Stimulated activated CD8-positive, alpha-beta memory T cell treated with anti-CD3 and anti-CD28 coated beads, Interleukin-4, amount 100 ng/mL, for 1 hour (primary cell): ENCODE measurements at places on chromosomes 4 and X.
A peak's percentile ranks its signal among the peaks of the same experiment; 100 is the strongest.

DNA sequence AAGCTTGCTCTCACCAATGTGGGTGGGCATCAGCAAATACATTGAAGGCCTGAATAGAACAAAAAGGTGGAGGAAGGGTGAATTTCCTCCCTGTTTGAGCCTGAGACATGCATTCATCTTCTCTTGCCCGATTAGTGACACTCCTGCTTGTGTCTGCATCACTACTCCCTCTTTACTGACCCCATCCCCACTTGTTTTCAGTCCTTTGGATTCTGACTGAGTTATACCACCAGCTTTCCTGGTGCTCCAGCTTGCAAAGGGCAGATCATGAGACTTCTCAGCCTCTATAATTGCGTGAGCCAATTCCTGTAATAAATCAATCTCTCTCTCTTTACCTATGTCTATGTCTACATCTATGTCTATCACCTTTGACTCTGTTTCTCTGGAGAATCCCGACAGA lies 47.4 kb upstream of the DYNLT3 start:
- DNase-seq = no peak

DNA sequence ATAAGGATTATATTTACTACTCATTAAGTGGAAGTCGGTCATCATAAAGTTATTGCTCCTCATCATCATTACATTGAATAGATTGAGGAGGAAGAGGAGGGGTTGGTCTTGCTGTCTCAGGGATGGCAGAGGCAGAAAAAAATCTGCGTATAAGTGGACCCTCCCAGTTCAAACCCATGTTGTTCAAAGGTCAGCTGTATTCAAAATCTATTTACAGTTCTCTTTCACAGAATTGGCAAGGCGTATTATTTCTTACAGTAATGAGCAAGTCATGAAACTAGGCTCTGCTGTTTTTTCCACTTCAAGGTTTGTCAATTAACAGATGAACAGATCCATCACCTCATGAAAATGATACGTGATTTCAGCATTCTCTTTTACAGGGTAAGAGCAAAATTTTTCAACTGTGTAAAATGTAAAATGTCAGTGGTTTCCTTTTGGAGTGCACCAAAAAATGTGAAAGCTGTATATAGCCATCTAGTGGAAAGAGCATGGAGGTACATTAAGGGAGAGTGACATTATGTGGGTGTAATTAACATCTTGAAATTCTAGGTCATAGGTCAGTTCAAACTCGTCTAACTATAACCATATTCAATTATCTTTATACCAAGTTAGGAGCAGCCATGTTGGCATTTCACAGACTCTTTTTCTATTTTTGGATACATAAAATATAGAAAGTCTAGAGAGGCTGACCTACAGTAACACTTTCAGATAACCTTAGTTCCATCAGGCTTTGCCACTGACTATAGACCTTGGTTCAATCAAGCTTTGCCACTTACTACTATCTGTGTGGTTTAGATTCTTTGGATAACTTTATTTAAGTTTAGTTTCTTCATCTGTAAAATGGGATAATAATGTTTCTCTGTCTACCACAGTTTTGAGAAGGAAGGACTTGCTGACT lies 30.1 kb downstream of the NEIL3 start:
- no peak for DNase-seq

DNA sequence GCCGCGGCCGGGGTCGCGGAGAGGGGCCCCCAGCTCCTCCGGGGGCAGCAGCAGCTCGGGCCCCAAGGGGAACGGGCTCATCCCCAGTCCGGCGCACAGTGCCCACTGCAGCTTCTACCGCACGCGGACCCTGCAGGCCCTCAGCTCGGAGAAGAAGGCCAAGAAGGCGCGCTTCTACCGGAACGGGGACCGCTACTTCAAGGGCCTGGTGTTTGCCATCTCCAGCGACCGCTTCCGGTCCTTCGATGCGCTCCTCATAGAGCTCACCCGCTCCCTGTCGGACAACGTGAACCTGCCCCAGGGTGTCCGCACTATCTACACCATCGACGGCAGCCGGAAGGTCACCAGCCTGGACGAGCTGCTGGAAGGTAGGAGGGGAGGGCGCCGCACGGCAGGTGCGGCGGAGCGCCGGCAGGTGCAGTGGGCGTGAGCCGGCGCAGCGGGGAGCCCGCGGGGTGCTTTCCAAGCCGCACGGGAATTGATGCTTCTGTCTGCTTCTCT lies 886 bp downstream of the DCLK2 start:
- DNase-seq = no peak

DNA sequence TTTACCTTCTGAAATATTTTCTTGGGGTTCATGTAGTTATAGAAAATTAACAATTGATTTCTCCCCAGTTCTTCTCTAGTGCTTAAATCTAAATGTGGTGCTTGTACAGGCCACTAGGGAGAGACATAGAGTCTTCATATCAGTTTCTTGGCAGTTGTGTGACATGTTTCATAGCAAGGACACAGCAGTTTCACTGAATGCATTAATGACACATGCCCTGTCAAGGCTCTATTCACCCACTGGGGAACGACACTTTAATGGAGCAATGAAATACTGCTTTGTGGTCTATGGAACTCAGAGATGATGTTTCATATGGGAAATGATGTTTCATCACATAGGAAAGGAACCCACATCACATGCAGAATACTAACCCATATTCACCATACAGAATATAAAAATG lies 2.8 kb downstream of the VEGFC start:
- DNase-seq = no peak

DNA sequence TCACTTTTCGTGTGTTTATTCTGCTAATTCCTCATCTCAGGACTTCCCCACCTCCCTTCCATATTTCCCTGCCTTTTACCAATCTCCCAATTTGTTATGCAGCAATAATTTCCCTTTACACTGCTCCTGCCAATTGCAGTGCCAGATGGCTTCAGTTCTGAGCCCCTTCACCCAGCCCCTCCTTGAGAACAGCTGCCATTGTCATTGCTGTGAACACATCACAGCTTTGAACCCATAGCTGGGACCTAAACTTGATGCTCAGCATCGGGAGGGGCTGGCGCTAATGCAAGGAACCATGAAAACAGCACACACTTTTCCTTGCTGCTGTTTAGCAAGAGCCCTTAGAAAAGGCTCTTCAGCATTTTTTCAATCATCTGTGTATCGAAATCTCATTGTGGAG lies 104.9 kb downstream of the ALPK1 start:
- DNase-seq = no peak

- DNase-seq = no peak
These were observed 96.6 kb downstream of the STPG2 start for GRCh38 chr4:98046665-98047064.

DNA sequence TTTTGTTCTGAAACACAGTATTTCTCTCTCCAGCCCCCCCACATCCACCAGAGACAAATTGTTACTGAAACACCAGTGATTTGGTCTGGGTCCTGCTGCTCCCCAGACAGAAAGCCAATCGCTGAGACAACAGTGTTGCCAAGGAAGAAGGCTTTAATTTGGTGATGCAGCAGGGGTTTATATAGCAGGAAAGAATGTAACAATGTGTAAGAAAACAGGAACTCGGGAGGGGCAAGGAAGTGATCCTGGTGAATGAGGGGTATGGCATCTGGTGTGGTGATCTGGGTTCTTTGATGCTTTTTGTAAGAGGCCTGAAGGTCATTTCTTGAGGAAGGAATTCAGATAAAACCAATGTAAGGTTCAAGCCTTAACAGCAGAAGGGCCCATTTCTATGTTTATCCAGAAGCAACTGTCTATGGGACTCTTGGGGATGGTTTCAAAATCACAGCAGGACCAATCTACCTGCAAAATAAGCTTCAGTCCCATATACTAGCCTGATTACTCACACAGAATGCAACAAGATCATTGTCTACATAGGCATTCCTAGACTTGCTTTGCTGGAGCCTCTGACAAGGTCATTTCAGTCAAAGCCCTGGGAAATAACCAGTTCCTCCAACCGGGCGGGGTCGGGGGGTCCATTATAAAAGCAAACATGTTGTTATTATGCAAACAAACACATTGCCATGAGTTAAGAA lies 445.2 kb upstream of the ZFP42 start:
- DNase-seq = no peak

GRCh38 chr4:114312338-114312737 lies 286.3 kb upstream of the UGT8 start:
- no peak for DNase-seq

GRCh38 chrX:8424912-8425311 lies 39.7 kb upstream of the VCX3B start:
- DNase-seq = no peak

DNA sequence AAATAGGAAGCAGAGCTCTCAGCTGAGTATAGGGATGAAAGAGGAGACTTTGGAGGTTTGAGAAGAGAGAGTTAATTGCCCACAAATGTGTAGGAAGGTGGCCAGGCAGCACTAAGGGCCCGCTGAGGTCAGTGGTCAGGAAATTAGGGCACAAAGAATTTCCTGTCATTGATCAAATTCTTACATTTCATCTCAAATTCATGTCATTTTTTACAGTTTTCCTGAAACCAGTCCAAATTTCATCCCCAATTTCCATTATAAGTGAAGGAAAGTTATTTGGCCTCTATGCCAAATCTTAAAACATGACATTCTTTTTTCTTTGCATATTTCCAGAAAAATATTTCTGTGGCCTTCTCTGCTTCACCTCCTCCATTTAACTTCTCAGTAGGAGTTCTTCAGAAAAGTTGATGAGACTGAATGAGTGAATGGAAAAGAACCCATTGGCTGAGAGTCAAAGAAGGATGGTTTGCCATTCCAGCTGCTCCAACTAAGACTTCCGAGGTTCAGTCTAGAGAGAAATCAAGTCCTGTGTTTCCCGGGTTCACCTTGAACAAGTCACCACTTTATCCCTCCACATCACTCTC lies 68.7 kb upstream of the SPRY1 start:
- no peak for DNase-seq

DNA sequence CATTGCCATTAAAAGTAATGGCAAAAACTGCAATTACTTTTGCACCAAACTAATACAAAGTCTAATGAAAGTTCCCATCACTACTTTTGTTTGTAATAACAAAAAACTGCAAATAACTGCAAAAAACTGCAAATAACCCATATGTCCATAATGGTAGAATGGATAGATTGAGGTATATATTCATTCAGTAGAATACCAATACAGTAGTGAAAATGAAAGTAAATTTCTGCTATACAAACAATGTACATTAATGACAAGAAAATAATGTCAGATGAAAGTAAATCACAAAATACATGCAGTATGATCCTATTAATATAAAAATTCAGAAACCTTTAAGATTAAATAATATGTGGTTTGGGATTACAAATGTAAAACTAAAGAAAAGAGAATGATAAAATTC lies 41.3 kb upstream of the CEP135 start:
- no peak for DNase-seq

DNA sequence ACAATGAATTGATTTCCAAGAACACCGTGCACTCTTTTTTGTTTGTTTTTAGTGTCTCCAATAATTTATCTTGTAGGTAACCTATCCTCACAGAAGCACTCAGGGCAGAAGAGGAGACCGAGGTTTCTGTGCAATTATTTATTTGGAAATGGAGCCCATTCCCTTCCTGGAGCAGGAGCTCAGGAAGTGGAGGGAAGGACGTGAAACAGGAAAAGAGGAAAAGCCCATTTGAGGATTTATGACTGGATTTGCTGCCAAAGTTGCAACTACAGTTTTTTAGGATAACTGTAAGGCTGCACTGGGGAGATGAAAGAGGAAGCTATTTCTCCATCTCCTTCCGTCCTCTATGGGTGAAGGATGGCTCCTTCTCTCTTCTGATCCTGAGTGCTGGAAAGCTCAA lies 31.7 kb upstream of the MXRA5 start:
- no peak for DNase-seq

DNA sequence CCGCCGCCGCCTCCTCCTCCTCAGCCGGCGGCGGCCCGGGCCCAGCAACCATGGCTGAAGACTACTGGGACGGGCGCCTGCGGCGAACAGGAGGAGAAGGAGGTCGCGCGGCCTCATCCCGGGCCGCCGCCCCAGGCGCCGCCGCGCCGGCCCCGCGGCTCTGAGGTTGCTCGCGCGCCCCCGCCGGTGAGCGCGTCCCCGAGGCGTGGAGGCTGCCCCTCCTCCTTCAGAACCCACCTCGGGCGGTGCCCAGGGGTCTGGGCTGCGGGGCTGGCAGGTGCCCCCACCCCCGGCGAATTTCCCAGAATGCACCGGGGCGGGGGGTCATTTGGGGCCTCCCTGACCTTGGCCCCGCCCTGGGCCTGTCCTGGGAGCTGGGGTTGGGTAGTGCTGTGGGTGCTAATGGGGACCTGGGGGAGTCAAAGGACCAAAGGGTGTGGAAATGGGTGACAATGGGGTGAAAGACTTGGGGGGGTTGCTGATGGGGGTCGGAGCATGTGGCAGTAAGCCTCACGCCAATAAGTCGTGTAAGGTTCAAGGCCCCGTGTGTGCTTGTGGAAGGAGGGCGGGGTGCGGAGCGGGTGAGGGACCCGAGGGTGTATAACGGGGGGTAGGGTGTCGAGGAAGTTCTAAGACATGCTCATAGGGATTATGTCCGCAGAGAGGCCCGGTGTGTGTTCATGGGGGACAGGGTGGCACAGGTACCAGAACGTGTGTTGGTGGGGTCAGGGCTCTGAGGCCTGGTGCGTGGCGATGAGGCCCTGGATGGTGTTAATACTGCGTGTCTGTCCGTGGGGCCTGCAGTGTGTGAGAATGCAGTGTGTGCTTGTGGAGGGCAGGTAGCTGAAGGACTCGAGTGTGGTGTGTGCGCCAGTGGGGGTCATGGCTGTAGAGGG lies 687 bp downstream of the CDK16 start:
- DNase-seq = peak; percentile 6

DNA sequence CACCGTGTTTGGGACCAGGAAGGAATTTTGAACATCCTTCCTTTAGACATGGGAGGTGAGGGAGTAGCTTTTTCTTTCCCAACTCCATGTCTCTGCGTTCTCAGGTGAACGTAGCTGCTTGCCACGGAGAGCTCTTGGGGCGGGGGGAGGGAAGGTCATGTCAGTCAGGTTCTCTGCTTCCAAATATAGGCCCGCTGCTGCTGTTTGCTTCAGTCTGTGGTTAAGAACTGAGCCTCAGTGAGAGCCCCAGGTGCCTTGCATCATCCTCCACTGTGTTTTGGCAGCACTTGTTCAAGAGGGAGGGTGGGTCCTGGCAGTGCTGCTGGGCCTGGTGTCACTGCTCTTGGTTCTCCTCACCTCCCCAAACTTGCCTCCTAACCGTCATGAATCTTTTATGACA lies 46.5 kb downstream of the HADH start:
- no peak for DNase-seq

DNA sequence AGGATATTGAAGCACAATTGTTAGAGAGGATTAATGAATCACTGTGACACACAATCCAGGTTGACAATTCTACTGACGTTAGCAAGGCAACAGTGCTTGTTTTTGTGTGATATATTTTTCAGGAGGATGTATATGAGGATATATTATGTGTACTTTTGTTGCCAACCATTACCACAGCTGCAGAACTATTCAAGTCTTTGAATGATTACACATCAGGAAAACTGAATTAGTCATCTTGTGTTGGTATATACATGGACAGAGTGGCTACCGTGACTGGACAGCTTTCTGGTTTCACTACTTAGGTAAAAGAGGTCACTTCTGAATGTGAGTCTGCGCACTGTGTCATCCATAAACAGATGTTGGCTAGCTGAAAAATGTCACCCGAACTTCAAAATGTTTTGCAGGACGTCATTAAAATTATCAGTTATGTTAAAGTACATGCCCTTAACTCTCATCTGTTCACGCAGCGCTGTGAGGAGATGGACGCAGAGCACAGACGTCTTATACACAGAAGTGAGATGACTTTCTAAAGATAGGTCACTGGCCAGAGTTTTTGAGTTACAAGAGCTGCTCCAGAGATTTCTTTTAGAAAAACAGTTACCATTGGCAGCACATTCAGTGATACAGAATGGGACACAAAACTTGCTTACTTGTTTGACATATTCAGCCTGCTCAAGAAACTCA lies 69.0 kb downstream of the MRPL1 start:
- DNase-seq = no peak

GRCh38 chr4:84582988-84583875 lies at the start of gene CDS1:
CDS1 (plus strand) TSS chr4:84583127; CDS start chr4:84583402, 275 bp downstream.
- DNase-seq = no peak

GRCh38 chrX:25659317-25659716 lies 478.8 kb upstream of the MAGEB18 start:
- DNase-seq = no peak
